WTC11 (cell line): ENCODE measurements at places on chromosomes 7 and 10. TPM values are rescaled to one million over a fixed set of nuclear protein-coding genes. Genes with fewer than 3 reads are reported as not detected.

Gene GPR22
- total RNA-seq, result not detected in 3 replicates

GRCh38 chr10:95742485-95742884, 13.5 kb upstream of the ENTPD1 start:
- DNase-seq, result no peak
- H3K36me3 ChIP-seq, result no peaks in the 10 kb centered on the region
- H3K4me3 ChIP-seq, result no peak overlapping the region
- no peak overlapping the region for H3K27ac ChIP-seq
- peaks cover 21% of the 10 kb centered on the region for H3K4me1 ChIP-seq

GRCh38 chr10:70838270-70838805, 22.6 kb downstream of the SGPL1 start:
- no peak overlapping the region for H3K4me3 ChIP-seq
- peaks cover 38% of the 10 kb centered on the region for H3K36me3 ChIP-seq
- no peak for DNase-seq

DNA sequence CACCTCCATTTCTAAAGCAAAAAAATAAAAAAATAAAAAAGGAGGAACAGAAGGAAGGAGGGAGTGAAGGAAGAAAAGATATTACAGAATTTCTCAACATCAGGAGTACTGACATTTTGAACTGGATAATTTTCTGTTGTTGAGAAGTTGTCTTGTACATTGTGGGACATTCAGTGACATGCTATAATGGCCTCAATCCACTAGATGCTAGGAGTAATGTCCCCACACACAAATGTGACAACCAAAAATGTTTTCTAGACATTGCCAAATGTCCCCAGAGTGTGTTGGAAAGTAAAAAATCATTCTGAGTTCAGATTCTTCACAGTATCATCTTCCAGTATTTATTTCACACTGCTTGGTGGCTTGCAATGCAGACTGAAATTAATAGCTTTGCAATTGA, 6.5 kb downstream of the ZNF438 start:
- H3K27ac ChIP-seq, result no peak overlapping the region
- H3K27me3 ChIP-seq, result peaks cover 5% of the 10 kb centered on the region
- H3K36me3 ChIP-seq, result no peaks in the 10 kb centered on the region
- no peak overlapping the region for H3K4me3 ChIP-seq

GRCh38 chr7:26417911-26418413, 126.3 kb downstream of the SNX10 start:
- peaks cover 32% of the 10 kb centered on the region for H3K4me1 ChIP-seq
- no peak overlapping the region for H3K4me3 ChIP-seq
- H3K36me3 ChIP-seq, result no peaks in the 10 kb centered on the region
- no peak for DNase-seq

DNA sequence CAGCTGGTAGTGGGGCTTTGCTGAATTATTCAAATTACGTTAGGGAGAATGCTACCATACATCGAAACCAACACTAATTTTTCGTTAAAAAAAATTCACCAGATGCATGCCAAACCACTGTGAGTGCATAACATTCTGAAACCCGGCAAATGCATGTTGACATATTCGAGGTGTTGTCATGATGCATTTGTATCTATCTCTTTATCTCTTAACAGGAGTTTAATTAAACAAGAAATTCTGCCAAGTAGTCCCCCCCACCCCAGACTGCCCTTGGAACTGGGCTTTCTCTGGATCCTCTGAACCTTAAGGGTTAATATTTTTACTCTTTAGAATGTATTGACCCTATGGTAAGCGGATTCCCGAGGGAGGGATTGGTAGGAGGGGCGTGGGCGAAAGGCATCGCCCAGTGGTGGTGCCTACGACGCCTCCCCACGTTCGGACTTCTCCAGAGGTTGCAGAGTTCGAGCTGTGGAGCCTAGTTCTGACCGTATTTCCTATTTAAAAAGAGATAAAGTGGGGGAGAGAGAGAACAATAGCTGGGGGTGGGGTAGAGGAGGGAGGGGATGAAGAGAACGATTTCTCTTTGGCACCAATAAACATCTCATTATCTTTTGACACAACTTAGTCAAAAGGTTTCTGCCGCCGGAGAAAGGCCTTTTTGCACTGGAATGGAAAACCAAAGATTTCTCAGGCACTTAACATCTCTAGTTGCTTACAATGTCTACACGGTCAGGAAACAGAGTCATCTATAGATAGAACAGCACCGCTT, 7.2 kb downstream of the DLX6 start:
- H3K27me3 ChIP-seq, result peaks cover 100% of the 10 kb centered on the region
- peaks cover 3% of the 10 kb centered on the region; the same call in 1 of the 2 replicates for H3K36me3 ChIP-seq
- no peak for DNase-seq
- H3K4me1 ChIP-seq, result peaks cover 43% of the 10 kb centered on the region

GRCh38 chr7:38181111-38181510, 3.1 kb downstream of the STARD3NL start:
- H3K27ac ChIP-seq, result no peak overlapping the region
- peaks cover 6% of the 10 kb centered on the region for H3K36me3 ChIP-seq
- peaks cover 27% of the 10 kb centered on the region for H3K4me1 ChIP-seq
- H3K4me3 ChIP-seq, result no peak overlapping the region
- peaks cover 2% of the 10 kb centered on the region; the same call in 1 of the 2 replicates for H3K27me3 ChIP-seq

- no peaks in the 10 kb centered on the region for H3K4me1 ChIP-seq
- peaks cover 67% of the 10 kb centered on the region for H3K36me3 ChIP-seq
- no peaks in the 10 kb centered on the region for H3K27me3 ChIP-seq
- no peak overlapping the region for H3K27ac ChIP-seq
Measured at GRCh38 chr10:127435246-127435645, 113.9 kb upstream of the NPS start.

Gene NYAP1
- total RNA-seq, result 6.2 to 7.6 TPM (median 6.7 TPM) in 3 replicates

- H3K27ac ChIP-seq, result no peak overlapping the region
- no peaks in the 10 kb centered on the region for H3K36me3 ChIP-seq
- no peak for DNase-seq
Measured at GRCh38 chr7:80847027-80847426, 71.8 kb downstream of the SEMA3C start.

DNA sequence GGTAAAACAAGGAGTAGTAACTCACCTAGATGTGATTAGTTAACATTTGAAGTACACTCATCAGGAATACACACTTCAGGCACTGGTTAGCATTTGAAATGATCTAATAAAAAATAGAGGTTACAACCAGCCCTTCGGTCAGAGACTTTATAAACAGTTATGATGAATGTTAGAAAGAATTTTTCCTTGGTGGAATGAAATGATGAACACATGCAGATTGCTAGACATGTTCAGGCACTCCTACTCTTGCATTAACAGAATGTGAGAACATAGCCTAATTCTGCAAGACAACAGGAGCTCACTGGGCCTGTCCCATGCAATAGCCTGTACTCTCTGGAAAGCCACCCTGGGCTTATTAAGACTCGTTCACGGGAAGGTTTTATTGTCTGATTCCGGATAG, 47.3 kb upstream of the TECTB start:
- H3K4me1 ChIP-seq, result peaks cover 33% of the 10 kb centered on the region
- no peak for DNase-seq
- no peak overlapping the region for H3K27ac ChIP-seq
- no peaks in the 10 kb centered on the region for H3K36me3 ChIP-seq
- no peak overlapping the region for H3K4me3 ChIP-seq
- peaks cover 5% of the 10 kb centered on the region for H3K27me3 ChIP-seq

DNA sequence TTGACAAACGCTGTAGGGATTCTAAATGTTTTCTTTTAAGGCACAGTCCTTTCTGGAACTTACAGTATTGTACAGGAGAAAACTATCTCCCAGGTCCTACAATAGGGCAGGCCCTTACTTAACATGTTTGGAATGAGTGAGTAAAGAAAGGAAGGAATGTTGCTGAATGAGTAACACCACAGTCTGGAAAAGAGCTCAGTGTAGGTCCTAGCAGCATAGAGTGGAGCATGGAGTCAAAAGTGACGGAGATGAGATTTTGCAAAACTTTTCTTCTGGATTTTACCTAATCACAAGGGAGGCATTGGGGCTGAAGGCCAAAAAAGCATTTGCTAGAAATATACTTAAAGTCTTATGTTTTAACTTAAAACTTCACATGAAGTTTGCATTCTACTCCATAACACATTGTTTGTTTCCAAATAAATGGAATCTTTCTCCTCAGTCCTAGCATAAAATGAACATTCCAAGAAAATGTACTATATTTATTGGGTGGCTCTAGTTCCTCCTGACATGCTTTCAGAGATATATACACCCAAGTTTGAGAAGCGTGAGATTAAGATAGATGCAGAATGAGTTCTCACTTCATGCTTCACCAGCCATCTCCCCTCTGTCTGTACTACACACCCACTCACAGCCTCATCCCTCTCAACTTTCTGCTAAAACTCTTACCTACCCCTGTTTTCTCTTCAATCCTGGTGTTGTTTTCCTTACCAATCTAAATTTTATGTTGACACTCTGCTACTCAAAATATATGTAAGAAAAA, 20.2 kb upstream of the ADD3 start:
- H3K4me3 ChIP-seq, result no peak overlapping the region
- H3K27me3 ChIP-seq, result no peaks in the 10 kb centered on the region
- no peak for DNase-seq
- H3K4me1 ChIP-seq, result peaks cover 5% of the 10 kb centered on the region; the same call in 1 of the 2 replicates

DNA sequence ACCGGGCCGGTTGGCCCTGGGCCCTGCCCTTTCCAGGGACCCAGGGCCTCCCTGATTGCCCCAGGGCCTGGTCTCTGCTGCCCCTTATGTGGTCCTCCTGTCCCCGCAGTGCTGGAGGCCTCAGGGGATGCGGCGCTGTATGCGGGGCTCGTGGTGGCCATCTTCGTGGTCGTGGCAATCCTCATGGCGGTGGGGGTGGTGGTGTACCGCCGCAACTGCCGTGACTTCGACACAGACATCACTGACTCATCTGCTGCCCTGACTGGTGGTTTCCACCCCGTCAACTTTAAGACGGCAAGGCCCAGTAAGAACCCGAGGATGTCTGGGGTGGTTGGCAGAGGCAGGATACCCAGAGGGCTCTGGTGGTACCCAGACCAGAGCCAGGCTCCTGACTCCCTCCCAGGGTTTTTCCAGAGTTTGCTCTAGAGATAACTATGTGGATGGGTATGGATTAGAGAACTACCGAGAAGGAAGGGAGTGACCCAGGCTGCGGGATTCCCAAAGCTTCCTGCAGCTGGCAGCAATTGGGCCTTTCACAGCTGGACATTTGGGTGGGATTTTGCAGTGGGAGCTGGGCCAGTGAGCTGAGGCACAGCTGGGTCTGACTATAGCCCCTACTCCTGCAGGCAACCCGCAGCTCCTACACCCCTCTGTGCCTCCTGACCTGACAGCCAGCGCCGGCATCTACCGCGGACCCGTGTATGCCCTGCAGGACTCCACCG, 28.1 kb upstream of the SLC29A3 start:
- H3K36me3 ChIP-seq, result peaks cover 37% of the 10 kb centered on the region
- H3K4me1 ChIP-seq, result no peaks in the 10 kb centered on the region
- no peak for DNase-seq
- no peak overlapping the region for H3K27ac ChIP-seq
- H3K4me3 ChIP-seq, result no peak overlapping the region

GRCh38 chr7:118151671-118152070, 32.3 kb upstream of the LSM8 start:
- peaks cover under 1% of the 10 kb centered on the region for H3K36me3 ChIP-seq
- H3K4me1 ChIP-seq, result peaks cover 29% of the 10 kb centered on the region
- no peak for DNase-seq
- no peaks in the 10 kb centered on the region; the same call in 1 of the 2 replicates for H3K27me3 ChIP-seq
